ENCODE measurements at places on chromosomes 5 and 9. TPM values are rescaled to one million over a fixed set of nuclear protein-coding genes. Genes with fewer than 3 reads are reported as not detected.

CKMT2 gene
- not detected for total RNA-seq

SPATA31D4 gene
- not detected for total RNA-seq

DNA sequence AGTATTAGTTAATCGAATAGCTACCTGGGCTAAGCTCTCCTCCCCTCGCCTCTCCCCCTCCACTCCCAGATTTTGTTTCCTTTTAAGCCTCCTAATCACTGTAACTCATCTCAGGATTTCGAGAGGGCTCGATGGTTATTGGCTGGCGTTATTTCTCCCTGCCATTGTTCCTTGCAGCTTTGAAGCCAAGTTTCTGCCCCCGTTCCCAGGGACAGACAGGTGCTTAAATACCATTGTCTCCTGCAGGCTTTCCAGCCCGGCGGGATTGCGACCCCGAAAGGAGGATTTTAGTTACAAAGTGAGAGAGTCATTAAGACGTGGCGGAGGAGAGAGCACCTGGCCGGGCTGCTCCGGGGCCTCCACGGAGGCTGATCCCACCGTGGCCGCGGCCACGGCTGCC lies 46.2 kb downstream of the ASS1 start:
- no peak for DNase-seq

DNA sequence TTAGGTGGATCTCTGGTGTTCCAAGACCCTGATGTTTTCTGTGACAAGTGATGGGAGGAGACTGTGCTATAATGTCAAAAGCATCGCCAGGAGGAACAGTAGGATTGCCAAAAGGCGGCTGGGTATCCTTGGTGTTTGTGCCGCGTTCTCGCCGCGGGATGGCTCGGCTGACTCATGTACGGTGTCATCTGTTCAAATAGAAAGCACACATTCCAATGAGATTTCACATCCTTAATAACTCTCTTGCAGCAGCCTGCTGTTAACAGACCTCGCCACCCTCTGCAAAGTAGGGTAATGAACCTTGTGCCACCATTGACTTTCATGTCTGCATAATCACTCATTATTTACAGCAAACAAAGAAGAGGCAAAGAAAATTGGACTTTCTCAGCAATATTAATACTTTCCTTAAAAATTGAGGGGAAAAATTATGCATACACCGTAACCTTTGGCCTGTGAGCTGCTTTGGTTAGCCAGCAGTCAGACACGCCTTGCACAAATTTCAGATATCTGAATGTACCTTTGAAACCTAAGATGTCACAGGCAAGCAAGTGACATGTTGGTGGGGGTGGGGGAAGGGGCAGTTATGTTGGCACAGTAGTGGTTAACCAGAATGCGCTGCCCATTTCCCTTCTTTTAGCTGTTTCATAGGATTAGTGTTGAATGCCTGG lies 289.4 kb downstream of the EFNA5 start:
- DNase-seq, result no peak

DNA sequence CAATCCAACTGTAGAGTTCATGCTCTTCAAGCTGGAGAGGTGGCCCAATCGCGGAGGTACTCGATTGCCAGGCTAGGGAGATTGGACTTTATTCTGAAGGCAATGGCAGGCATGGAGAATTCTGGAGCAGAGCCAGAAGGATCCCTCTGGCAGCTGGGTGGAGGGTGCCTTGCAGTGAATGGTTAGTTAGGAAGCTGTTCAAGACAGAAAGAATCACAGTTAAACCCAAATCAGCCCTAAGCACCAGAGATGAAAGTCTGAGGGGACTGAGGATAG lies 182.4 kb downstream of the RGS3 start:
- no peak for DNase-seq

GRCh38 chr5:62385131-62385530 lies 18.6 kb downstream of the DIMT1 start:
- DNase-seq, result no peak

DNA sequence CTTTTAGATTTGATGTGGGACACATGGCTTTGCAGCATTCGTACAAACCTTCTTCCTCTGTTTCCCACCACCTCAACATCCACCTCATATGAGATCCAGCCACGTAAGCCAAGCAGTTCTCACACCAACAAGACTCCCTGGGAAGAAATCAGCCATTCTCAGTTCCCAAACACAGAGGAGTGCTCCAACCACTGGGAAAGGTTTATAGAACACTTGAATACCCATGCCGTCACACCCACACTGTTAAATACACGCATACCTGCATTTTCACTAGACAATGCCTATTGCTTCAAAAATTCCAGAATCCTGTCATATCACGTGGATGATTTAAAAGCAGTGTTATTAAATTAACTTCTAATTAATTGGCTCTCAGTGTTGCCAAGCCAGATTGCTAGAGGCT lies 347.3 kb downstream of the ENC1 start:
- DNase-seq, result no peak

- no peak for DNase-seq
These were observed 256.4 kb downstream of the EBF1 start for GRCh38 chr5:158843305-158843704.

DNA sequence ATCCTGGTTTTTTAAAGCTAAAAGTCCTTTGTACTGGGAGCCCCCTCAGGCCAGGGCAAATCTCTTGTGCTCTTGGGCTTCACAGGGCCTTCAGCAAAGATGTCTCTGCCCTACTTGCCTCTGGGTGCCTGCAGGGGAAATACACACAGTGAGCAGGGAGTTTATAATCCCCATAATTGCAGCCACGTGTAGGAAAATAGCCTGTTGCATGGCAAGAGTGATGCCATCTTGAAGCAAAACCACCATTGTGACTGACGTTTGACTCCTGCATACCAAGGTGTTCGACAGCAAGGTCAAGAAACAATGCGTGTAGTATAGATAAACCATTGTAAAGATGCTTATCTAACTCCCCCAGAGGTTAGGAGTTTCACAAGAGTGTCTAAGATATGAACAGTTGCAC lies 11.4 kb upstream of the IL3 start:
- DNase-seq, result no peak

DNA sequence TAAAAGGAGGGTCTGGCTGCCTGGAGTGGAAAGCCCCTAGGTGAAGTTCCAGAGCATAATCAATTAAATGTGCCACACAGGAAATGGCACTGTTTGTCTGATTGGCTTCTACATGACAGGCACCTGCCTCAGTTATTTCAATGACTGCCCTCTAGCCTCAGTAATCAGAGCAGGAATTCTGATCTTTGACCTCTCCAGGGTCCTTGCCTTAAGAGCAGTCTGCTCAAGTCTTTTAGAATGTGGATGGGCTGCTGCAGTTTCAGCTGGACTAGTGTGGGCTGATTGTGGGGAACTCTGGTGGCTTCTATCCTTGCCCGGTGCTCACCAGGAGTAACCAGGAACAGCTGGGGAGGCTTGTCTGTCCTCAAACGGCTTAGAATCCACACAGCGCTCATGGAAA lies 98.9 kb downstream of the LIX1 start:
- DNase-seq, result no peak

All from GM12878 (cell line).